Thymus (tissue), 14 donors: ENCODE measurements at places on chromosomes 12 and 14.

GRCh38 chr12:105107171-105107493 lies 399 bp upstream of the WASHC4 start:
- DNase-seq = no peak

DNA sequence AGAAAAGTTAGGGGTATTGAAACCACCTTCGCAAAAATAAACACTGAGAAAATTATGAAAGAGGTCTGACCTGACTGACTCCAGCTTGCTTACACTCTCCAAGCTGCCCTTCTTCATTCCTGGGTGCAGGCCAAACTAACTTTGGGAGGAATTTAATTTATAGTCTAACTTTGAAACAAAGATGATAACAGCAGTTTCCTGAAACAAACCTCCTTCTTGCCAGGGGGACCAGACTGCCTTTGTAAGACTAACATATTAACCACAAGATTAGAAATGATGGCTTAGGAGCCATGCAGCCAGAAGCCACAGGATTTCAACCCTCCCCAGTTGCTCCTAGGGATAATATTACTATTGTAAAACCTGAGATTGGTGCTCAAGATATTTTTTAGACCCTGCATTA lies 13.8 kb upstream of the EEA1 start:
- no peak for DNase-seq

DNA sequence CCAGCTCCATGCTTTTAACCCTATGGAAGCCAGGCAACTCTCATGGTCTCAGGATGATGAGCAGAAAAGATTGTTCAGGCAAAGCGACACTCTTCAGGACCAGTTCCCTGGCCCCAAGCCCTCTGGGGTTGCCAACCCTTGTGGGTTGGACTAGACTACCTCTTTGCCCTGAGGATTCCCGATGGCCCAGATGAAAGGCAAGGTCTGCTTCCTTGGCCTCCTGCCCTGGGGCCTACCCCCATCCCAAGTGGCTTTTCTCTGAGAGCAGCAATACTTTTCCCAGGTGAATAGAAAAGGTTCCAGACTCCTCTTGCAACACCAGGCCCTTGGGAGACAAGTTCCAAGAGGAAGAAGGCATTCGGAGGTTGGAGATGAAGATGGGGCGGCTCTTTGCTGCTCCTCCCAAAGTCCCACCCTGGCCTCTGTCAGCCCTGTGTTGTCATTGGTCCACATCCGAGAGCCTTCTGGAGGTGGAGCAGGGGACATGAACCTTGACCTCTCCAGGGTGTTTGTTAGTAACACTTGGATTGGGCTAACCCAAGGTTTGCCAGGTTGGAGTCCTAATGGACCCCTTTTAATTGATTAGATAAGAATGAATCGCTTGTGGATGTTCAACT lies 131.1 kb downstream of the GCH1 start:
- DNase-seq = no peak

DNA sequence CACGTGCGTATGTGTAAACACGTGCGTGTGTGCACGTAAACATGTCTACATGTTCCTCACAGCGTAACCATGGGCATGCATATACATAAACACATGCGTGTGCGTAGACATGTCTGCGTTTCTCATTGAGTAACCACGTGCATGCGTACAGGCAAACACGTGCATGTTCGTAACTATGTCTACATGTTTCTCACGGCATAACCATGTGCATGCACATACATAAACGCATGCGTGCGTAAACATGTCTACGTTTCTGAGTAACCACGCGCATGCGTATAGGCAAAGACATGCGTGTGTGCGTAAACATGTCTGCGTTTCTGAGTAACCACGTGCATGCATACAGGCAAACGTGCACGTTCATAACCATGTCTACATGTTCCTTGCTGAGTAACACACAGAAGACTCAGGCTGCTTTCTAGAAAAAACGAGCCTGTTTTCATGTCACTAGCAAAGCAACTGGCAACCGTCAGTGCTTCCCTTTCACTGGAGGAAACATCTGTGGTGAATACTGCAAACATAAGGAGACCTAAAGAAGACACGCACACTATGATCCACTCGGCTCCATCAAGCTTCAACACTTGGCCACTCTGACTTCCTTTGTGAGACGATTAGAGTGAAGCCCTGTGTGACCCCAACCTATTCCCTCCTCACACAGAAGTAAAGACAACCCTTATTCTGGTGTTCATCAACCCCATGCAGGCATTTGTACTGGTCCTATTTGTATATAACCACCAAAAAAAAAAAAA lies 28.8 kb downstream of the POLE start:
- DNase-seq = peak; percentile 57

DNA sequence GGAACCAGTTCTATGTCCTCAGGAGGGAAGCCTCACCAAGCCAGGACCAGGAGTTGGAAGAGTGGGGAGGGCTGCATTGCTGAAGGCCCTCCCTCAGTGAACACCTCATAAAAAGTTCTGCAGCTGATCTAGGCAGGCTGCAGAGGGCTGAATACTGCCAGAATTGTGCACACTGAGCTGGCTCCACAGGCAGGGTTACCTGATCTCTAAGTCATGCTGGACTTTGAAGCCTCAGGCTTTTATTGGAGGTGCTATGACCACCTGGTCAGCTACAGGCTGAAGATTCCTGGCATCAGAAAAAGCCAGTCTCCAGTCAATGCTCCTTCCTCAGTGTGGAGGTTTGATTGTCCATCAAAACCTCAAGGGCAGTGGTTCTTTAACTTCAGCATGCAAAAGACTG lies 39.7 kb downstream of the FOS start:
- no peak for DNase-seq

- DNase-seq = peak; percentile 75
Measured at GRCh38 chr12:11753150-11753499, 103.7 kb downstream of the ETV6 start.

DNA sequence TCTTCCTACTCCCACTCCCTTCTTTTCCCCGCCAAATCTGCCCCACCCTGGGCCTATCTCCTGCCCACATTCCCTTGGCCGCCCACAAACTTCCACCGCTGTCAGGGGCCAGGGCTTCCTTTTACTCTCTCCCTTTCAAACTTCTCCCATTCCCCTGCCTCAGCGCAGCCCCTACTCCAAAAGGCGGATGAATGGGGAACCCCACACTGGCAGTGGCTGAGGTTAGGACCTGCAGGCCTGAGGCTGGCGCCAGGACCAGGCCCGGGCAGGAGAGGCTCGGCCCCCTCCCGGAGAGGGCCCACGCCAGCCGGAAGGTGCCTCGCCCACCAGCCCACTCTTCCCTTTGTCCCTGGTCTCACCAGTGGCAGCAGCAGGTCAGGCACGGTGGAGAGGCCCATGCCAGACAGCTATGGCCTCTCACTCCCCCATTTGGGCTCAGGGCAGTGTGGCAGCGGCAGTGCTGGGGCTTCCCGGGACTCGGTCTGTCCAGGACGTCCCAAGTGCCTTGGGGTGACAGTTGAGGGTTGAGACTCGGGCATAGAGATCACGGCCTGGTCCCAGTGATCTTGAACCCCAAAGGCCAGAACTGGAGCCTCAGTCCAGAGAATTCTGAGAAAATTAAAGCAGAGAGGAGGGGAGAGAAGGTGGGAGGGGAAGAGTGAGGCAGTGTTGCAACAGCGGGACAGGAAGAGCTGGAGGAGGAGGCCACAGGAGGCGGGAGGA lies at the start of gene TNFRSF1A:
Gene TNFRSF1A, minus strand, starts transcription at position 660 of the 723 bp plus-strand sequence. Its CDS starts 262 bp downstream, at position 398.
- DNase-seq = no peak

DNA sequence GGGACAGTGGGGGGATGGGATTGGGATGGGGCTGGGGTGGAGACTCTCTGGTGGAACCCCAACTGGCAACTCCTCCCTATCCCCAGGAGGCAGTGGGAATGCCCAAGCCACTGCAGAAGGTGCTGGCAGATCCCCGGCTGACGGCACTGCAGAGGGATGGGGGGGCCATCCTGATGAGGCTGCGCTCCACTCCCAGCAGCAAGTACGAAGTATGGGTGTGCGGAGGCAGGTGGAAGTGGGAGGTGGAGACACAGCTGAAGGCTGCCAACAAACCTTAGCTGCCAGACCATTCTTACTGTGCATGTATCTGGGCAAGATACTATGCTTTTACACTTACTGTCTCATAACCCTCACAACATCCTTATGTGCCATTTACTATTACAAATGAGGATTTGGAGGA lies 8.2 kb downstream of the ARHGEF40 start:
- DNase-seq = no peak

DNA sequence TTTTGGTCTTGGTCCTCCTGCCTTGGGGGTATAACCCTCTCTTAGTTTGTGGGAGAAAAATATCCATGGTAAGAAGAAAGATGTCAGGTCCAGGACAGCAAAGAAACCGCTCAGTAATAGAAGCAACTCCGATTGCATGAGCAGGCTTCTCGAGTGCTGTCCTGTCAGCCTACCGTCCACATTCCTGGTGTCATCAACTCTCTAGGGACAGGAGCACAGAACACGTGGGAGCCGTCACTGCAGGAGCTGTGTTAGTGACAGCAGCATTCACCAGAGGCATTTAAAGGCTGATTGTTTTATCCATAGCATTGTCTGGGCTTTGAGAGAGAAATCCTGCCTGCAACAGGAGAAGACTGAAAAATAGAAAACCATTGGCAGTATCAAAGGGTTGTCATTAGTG lies 244.2 kb downstream of the CACNA1C start:
- DNase-seq = no peak

DNA sequence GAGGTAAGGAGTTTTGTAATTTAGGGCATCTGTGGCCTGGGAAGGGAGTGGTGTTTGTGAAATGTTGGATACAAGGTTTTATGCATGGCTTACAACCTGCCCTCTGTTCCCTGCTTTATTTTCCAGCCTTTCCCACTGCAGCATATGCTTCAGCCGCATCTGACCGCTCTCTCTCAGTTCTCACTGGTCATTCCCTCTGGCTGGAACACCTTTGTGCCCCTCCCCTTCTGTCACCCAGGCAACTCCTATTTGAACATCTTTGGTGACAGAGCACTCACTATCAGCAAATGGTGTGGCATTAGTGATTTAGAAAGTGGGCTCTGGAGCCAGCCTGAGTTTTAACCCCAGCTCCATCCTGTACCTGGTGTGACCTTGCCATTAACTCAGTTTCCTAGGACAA lies 47.5 kb upstream of the SMCO2 start:
- no peak for DNase-seq

DNA sequence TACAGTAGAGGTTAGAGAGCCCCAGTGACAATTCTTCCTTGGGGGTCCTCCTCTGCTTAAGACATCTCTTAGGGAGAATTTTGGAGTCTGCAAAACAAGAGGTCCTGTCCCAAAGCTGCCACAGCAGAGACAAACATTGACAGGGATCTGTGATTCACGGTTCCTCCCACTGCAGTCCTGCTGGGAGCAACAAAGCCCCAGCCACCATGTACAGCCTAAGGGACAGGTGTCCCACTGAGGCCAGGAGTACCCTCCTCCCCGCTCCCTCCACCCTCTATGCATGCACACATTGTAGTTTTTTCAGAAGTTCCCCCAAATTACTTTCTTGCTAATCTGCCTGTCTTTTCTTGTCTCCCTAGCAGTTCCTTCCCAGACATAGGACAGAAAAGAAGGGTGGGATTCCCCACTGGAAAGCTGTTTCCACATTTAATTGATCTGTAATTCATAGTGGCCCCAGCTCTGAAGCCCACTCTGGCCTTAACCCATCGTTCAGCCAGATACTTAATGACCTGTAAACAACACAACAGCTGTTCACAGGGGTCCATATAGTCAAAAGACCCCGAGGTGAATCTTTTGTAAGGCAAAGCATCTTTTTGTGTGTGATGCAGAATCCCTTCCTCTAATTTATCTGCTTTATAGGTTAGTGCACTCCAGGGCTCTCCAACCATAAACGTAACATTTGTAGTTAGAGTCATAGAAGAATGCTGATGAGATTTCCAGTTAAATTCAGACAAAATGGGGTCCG lies 13.9 kb upstream of the PRICKLE1 start:
- DNase-seq = no peak

GRCh38 chr14:70754991-70755390 lies 54.3 kb downstream of the MAP3K9 start:
- DNase-seq = no peak

DNA sequence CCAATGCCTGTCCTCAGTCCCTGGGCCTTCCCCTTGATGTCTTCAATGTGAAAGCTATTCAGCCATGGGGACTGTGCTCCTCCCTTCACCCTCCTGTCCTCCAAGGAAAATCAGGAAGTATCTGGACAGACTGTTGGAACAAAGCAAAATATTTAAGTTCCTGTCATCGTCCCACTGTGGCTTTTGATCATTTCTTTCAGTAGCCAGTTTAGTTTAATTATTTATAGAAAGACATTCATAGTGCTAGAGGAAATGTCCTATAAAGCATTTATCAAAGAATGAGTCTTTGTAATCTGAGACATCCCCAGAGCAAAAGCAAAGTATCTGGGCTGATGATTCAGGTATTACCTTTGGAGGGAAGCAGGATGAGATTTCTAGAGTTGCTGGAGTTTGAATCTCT lies 254.1 kb downstream of the NRXN3 start:
- no peak for DNase-seq

- peak; percentile 55 for DNase-seq
Measured at GRCh38 chr12:51351913-51352532, 5.5 kb upstream of the CELA1 start.

- no peak for DNase-seq
Measured at GRCh38 chr12:20716037-20716436, 20.9 kb downstream of the SLCO1C1 start.

- DNase-seq = peak; percentile 29
Measured at GRCh38 chr12:94074980-94075629, 73.3 kb upstream of the PLXNC1 start.

DNA sequence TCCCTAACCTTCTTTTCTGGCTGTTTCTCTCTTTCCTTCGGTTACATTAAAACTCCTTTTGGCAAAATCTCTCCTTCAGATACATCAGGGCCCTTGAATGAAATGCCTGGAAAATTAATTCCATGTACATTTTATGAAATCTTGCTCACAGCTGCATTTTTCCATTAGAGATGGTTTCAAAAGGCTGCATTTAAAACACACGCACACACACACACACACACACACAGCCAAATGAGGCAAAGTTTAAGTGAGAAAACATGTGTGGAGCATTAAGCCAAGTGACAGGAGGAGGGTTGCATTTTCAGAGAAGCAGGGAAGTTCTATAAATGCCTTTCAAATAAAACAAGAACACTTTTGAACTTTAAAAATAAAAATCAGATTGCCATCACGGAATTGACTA lies 216.4 kb downstream of the LRIG3 start:
- no peak for DNase-seq

DNA sequence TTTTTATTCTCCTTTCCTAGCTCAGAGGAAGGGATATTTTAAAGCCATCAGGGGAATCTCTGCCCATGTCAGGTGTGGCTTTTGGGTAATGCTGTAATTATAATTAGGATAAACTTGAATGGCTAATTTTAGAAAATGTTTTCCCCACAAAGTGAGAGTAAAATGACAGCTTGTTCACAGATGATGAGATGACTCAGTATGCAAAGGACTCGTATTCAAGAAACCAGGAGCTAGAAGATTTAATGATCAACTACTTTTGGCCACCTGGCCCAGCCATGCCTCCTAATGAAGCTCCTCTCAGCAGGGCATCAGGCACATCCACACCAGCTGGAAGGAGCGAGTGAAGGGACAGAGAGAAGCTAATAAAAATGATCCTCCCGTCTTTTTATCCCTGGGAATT lies 29.0 kb upstream of the PLEKHG7 start:
- DNase-seq = no peak

- DNase-seq = no peak
Measured at GRCh38 chr12:6016756-6017155, 71.7 kb upstream of the ANO2 start.
